ENCODE measurements at places on chromosomes 2 and 18.
A peak's percentile ranks its signal among the peaks of the same experiment; 100 is the strongest.

GRCh38 chr2:169344736-169345485 lies 17.4 kb downstream of the LRP2 start:
- DNase-seq = peak; percentile 8

- no peak for DNase-seq
These were observed 99.2 kb downstream of the SMAD7 start for GRCh38 chr18:48851599-48851960.

- DNase-seq = no peak
These were observed 4.6 kb upstream of the LTBP1 start for GRCh38 chr2:32941944-32942690.

DNA sequence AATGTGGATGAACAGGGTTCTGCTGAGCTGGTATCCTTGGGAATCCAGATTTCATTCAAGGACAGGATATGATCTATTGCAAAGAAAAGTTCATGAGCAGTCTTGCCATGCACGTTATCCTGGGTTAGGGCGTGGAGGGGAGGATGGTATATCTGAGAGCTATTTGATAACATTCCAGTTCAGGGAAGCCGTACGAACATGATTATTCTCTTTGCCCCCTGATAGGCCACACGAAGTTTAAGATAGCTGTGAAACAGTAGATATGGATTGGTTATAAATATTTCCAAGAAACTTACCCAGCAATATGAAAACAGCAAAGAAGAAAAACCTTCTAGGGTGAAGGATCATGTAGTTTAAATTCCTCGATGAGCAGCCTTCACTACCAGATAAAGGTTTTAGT lies 171.9 kb downstream of the LTBP1 start:
- no peak for DNase-seq

GRCh38 chr2:109062859-109063700 lies 65.9 kb upstream of the SH3RF3 start:
- DNase-seq = no peak

- no peak for DNase-seq
These were observed 205.5 kb downstream of the ATAD2B start for GRCh38 chr2:23721454-23721826.

DNA sequence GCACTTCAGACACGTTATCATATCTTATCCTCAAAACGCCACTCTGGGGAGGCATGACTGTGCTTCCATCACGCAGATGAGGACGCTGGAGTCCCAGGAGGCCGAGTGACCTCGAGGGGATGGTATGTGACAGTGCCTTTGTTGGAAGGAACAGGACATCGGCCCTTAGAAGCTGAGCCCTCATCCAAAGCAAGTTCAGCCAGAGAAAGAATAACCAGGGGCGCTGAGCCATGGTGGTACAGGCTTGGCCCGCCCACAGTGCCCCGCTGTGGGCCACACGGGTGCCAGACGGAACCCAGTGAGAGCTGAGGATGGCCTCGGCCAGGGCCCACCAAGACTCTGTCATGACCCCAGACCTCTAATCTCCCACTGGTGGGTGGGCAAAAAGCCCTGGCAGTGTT lies 31.3 kb downstream of the HS1BP3 start:
- peak; percentile 42 for DNase-seq

DNA sequence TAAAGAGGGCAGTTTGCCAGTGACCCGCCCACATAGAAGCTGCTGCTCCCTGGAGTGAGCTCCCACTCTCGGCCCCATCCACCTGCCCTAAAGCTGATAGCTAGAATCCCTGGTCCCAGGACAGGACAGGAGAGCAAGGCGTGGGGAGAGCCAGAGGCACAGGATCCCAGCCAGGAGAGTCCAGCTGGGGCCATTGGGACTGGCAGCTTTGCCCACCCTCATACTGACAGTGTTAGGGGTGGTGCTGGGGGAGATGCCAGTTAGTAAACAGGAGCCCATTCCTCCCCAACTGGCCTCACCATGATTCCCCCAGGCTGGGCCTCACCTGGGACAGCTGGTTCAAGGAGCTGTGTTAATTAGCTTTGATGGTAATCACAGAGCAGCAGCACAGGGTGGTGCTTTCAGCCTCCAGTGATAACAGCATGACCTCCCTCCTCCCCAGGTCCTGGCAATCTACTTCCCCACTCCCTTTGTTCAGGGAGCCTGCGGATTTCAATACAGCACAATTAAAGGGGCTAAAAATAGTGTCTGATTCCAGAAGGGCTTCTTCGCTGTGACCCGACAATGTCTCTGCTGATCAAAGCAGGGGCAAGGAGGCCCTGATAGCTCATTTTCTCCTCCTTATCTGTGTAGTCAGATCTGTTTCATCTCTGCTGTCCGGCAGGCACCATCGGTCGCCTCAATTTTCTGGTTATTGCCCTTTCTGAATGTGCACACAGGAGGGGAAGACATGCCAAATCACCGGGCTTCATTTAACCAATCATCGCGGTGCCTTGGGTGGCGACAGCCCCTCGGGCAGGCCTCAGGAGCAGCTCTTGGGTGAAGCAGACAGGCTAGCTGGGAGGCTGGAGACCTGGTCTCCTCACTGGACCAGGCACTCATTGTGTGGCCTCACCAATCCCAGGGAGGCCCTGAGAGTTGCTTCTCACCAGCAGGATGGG lies 119.9 kb upstream of the TEX51 start:
- DNase-seq = no peak

- no peak for DNase-seq
These were observed 140.1 kb downstream of the NOL4 start for GRCh38 chr18:34084635-34085034.

DNA sequence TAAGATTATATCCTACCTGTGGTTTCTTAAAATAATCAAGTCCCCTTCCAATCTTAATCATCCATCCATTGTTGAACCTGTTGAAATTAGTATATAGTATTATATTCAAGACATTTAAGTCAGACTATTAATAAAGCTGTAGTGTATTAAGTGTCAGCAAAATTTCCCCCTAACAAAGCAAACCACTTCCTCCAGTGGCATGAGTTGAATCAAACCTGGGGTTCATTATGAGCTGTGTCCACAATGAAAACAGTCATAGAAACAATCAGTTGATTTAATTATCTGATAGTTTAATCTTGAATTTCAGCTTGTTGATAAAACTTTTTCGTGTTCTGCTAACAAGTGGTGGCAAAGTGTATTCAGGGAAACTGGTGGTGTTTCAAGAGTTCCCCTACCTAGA lies 11.3 kb downstream of the MITD1 start:
- DNase-seq = no peak

DNA sequence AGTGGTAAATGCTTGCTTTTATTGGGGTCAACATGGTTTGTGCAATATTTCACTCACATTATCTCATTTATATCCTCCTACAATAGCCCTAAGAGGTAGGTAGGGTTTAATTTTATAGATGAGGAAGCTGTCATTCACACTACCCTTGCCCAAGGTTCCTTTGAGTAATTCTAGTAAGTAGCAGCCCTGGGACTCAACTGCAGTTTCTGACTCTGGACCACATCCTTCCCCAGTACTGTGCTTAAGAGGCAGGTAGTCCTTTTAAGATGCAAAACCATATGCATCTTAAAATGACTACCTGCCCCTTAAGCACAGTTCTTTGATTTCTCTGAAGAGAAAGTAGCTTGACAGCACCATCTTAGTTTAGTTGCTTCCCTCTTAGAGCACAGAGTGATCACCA lies 15.7 kb upstream of the NT5C1B start:
- no peak for DNase-seq

DNA sequence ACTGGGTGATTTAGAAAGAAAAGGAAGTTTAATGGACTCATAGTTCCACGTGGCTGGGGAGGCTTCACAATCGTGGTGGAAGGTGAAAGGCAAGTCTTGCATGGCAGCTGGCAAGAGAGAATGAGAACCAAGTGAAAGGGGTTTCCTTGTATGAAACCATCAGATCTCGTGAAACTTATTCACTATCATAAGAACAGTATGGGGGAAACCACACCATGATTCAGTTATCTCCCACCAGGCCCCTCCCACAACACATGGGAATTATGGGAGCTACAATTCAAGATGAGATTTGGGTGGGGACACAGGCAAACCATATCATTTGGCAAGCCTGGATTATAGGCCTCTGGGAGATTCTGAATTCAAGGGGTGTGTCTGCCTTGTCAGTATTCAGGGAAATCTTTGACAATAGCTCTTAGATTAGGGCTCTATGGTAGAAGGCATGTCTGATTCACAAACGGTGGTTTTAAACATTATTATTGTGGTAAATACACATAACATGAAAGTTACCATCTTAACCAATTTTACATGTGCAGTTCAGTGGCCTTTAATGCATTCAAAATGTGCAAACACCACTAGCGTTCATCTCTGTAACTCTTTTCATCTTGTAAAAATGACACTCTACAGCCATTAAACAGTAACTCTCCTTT lies 15.3 kb upstream of the PLB1 start:
- DNase-seq = no peak

GRCh38 chr2:45965871-45966498 lies 314.5 kb downstream of the PRKCE start:
- no peak for DNase-seq

GRCh38 chr2:234512884-234513669 lies 16.2 kb upstream of the ARL4C start:
- peak; percentile 75 for DNase-seq

DNA sequence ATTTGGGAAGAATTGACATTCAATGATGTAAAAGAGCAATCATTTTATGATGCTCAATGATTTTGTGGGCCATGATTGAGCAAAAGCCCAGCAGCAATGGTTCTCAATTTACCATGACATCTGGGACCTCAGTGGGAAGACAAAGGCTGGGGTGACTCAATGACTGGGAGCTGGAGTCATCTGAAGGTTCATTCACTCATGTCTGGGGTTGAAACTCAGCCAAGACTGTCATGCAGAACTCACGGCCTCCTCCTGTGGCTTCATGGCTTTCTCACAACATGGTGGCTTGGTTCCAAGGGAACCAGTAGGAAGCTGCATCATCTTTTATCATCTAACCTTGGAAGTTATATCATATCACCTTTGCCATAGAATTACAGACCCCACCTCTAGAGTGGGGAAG lies 45.1 kb upstream of the CD226 start:
- no peak for DNase-seq

DNA sequence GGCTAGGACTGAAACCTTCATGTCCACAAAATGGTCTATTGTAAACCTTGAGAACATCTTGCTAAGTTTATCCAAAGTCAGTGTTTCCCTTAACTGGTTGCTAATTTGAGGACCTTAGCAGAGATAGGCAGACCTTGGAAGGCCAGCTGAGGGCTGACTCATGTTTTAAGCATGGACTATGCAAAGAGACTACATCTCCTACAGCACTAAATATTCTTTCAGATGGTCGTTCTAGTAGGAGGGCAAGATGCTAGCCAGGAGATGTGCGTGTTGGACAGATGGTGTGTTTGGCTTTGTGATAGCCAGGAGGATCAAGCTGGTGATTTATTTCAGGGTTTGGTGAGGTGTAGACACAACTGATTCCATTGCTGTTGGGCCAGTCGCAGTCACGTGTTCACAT lies 75.8 kb downstream of the NRP2 start:
- DNase-seq = peak; percentile 79

DNA sequence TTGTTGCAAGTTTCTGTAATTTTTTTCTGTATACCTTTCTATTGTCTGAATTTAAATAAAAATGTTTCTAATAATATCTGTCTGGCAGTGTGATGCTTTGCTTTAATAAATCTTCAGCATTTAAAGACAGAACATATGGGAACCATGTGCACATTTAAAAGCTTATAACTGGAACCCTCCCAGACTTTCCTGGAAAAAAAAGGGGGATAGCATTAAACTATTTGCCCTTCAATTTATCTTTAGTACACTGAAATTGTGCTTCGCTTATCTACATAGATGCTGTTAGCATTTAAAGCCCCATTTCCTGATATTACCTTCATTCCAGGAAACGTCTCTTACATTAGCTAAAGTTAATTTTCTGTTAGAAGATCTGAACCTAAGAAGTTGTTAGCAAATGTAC lies 64.6 kb downstream of the ZC3H6 start:
- DNase-seq = no peak

DNA sequence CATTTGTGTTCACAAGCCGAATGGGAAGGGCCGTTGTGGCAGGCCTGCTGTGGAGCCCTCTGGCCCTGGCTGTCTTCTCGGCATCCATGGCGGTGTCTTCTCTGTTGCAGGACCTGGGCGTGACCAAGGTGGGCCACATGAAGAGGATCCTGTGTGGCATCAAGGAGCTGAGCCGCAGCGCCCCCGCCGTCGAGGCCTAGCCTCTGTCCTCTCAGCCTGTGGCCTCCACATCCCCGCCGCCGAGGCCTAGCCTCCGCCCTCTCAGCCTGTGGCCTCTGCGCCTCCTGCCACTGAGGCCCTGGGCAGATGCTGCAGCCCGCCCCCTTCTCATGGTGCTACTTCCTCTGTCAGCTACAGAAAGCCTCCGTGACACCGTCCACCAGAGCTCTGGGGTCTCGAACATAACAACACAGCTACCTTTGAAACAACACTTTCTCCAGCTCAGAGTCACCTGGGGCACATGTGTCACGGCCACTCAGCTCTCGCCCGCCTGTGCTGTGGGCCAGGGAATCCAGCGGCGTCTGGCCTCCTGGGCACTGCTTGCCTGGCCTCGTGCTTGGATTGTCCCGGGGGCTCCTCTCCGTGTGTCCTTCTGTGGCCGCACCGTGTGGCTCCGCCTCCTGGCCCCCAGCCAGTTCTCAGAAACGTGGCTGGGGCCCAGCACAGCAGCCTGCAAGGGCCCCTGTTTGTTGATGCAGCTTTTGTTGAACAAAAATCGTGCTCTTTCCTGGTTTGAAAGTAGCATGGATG lies 97.1 kb downstream of the USP40 start:
- peak; percentile 24 for DNase-seq

GRCh38 chr18:31209041-31209440 lies 46.4 kb upstream of the DSC1 start:
- no peak for DNase-seq

DNA sequence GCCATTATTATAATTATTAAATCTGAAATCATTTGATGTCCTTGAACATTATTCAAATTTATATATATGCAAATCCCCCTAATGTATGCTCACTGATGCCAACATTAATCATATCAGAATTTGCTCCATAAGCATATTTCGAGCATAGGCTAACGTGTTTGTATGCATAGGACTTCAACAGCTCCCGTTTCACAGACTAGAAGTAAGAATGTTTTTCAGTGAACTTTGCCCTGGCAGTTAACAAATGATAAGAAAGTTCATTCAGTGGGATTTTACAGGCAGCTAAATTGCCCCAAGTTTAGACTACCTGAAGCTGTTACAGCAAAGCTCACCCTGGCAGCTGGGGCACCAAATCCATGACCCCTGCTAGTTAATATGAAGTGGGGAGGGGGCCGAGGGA lies 272.0 kb downstream of the LNPK start:
- DNase-seq = no peak

DNA sequence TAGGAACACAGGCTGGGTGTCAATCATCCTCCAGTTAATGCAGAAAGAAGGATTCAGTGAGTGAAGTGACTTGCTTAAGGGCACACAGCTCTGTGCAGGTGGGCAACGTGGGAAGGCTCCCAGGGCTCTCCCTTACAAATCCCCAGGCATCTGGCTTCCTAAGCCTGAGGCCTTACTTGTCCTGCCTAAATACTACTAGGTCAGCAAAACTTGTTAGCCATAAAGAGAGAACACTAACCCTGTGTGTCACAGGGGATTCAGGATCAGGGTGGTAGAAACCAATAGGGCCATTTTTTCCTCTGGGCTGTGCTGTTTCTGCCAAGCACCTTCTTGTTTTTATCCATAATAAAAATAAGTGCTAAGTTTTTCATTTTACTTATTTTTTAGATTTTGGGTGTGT lies 55.0 kb downstream of the GATA6 start:
- DNase-seq = no peak

- no peak for DNase-seq
These were observed 507.1 kb downstream of the TMEM182 start for GRCh38 chr2:103268841-103269498.
